ENCODE measurements at places on chromosomes 5 and 9.

DNA sequence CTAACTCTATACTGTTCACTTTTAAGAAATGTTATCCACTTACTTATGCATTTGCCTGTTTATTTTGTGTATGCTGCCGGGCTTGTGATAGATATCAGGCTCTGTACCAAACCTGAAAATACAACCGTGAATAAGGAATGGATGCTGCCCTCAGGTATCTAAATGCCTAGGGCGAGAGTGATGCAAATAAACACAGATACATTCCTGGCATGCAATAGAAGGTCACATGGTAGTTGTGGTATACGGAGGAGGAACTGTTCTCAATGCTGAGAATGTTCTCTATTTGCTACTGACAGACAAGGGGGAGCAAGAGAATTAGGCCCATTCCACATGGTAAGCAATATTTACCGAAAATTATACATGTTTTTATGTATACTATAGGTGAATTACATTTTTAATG is 227.8 kb downstream of the ICE1 start:
- DNase-seq: no peak

GRCh38 chr5:111511174-111511830 is 1.0 kb downstream of the STARD4 start:
- DNase-seq: no peak

DNA sequence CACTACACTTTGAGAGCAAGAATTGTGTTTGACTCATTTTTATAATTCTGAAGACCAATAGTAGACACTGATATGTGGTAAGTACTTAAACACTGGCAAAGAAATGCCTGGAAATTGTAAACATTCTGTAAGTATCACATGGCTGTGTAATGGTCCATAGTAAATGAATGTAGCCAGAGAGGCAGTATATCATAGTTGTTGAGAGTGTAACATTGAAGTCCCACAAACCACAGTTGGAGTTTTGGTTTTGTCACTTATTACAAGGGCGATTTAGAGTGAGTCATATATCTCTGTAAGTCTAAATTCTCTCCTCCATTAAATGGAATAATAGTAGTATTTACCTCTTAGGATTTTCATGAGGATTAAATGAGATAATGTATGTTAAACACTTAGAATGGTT is 181.1 kb upstream of the MEF2C start:
- DNase-seq: no peak

DNA sequence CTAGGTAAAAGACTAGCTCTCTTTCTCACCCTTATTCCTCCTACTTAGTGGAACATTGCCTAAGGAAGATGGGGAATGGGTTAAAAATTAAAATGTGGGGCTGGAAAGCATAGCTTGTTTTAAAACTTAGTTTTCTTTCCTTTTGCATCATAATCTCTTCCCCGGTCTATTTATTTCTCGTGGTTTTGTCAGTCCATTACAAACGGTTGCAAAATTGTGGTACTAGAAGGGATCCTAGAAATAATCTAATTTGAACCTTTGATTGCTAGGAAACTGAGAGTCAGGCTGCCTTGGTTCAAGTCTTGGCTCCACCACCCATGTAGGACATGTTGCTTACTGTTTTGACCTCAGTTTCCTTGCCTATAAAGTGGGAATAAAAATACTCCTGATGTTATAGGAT is 1.3 kb downstream of the IL31RA start:
- no peak for DNase-seq

- no peak for DNase-seq
Measured at GRCh38 chr9:128503870-128504269, 649 bp upstream of the GLE1 start.

- DNase-seq: no peak
Measured at GRCh38 chr9:15352306-15352705, 45.3 kb upstream of the TTC39B start.

- no peak for DNase-seq
Measured at GRCh38 chr9:11871852-11872251, 821.3 kb upstream of the TYRP1 start.

- no peak for DNase-seq
Measured at GRCh38 chr5:65718576-65719310, 3.2 kb downstream of the SGTB start.

- no peak for DNase-seq
Measured at GRCh38 chr9:27719711-27720110, 146.4 kb upstream of the C9orf72 start.

- DNase-seq: no peak
Measured at GRCh38 chr5:172428224-172429166, 25.8 kb downstream of the SH3PXD2B start.

- DNase-seq: no peak
Measured at GRCh38 chr5:66814146-66814991, 218.2 kb downstream of the MAST4 start.

GRCh38 chr5:96083361-96083881 is 121.8 kb upstream of the ELL2 start:
- DNase-seq: no peak

- DNase-seq: no peak
Measured at GRCh38 chr9:35700031-35700430, 10.3 kb upstream of the TPM2 start.

- no peak for DNase-seq
Measured at GRCh38 chr9:33165263-33166151, 1.6 kb downstream of the B4GALT1 start.

DNA sequence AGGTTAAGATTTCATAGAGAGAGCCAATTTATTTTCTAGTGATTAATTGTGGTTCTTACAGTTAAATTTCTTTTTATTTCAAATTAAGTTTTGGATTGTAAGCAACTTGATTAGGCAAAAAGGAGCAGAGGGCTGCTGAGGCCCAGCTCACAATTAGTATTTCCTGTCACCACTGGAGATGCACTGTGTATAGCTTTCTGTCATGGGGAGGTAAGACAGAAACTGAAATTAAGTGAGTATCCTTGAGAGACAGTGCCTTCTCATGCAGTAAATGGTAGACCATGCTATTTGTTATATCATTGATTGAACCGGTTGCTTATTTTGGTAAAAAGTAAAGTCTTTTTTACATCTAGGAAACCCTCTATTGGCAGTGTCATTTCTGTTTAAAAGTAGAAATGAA is 190.7 kb downstream of the CCDC171 start:
- DNase-seq: no peak

- no peak for DNase-seq
Measured at GRCh38 chr5:154214371-154215106, 24.0 kb downstream of the GALNT10 start.

DNA sequence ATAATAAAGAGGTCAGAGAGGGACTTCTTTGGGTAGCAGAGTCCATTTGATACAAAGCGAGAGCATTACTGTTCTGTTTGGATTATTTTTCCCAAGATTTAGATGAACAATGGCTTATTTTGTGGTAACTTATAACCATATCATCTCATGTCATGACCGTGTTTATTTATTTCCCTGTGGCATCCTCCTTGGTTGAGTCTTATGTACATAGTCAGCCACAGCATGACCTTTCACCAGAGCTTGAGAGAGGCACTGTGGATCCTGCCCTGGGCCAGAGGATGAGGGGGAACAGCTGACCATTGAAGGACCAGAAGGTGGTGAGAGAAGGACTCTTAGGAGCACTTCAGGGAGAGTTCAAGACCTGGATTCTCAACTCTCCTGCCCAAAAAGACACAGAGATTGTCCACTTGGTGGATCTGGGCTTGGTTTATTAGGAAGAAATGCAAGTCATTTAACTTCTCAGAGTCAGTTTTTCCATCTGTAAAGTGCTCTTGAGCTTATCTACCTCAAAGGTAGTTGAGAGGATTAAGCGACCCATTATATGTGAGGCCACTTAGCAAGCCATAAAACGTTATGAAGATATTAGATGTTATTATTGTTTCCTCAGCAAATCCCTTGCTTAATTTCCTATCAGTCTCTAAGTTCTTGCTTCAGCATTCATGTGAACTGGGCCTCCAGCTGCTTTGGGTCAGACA is 51.4 kb downstream of the PPIC start:
- DNase-seq: no peak

GRCh38 chr9:111456529-111456928 is 27.7 kb downstream of the ECPAS start:
- DNase-seq: no peak

DNA sequence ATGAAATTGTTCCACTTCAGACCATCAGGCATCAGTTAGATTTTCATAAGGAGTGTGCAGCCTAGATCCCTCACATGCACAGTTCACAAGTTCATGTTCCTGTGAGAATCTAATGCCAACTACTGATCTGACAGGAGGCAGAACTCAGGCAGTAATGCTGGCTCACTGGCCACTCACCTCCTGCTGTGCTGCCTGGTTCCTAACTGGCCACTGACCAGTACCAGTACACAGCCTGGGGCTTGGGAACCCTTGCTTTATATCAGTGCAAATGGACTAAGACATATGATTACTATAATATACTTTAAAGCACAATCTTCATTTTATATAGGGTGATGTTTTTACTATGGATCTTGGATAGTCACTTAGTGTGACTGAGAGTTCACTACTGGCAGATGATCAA is 259.2 kb downstream of the SLCO4C1 start:
- no peak for DNase-seq

DNA sequence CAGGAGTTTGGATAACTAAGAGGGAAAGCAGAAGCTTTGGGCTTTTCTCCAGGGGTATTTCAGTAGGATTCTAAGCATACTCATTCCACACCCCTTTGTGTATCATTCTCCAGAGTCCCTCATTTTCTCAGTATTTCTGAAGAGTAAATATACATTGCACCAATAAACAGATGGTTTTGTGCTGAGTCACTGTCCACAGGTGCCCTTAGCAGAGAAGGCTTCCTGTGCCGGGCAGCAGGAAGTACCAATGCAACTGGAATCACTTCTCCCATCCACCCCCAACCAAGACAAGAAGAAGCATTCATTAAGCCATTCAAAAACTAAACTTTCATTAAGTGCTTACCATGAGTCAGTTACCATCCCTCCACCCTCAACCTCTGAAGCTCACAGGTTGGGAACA is 3.6 kb upstream of the CCNJL start:
- no peak for DNase-seq

DNA sequence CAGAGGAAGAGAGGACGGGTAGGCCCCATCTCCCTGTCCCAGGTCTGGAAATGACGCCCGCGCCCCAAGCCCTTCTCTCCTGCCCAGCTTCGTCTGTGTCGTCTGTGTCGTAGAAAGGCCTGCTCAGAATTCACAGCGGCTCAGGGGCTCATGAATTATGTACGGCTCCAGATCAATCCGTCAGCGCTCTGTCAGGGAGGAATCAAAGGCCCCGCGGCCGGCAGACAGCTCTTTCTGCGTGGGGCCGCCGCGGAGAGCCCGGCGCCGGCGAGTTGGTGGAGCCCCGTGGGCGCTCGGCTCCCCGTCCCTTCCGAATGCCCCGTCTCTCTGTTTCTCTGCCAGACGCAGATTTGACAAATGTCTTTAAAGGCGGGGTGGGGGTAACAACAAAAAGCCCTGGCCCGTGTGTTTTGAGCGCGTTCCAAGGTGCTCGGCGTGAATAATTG is 83.8 kb upstream of the RAPGEF1 start:
- DNase-seq: no peak

GRCh38 chr5:133367071-133367786 is 245.1 kb downstream of the FSTL4 start:
- DNase-seq: no peak

- no peak for DNase-seq
Measured at GRCh38 chr9:108186642-108187395, 669.0 kb downstream of the ACTL7B start.

- no peak for DNase-seq
Measured at GRCh38 chr9:76662476-76663281, 101.6 kb upstream of the PCA3 start.

GRCh38 chr9:35618854-35619799 is 914 bp upstream of the CD72 start:
- DNase-seq: no peak

DNA sequence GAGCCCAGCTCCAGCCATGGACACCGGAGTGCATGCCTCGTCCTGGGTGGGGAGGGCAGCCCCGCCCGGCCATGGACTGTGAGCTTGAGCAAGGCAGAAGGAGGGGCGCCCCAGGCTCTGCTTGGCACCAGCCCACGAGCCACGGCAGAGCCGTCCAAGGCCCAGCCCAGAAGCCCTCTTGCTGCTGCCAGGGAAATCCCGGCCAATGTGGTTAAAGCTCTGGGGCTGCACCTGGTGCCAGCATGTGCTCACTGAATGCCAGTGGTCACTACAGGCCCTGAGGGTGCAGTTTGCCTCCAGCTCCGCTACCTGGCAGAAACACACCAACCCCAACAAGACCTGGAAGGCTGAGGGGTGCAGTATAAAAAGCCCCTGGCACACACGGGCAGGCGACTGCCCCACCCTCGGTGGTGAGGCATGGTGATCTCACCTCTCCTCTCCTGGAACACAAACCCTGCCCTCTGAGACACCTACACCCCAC is 11.8 kb downstream of the BRD3 start:
- no peak for DNase-seq

DNA sequence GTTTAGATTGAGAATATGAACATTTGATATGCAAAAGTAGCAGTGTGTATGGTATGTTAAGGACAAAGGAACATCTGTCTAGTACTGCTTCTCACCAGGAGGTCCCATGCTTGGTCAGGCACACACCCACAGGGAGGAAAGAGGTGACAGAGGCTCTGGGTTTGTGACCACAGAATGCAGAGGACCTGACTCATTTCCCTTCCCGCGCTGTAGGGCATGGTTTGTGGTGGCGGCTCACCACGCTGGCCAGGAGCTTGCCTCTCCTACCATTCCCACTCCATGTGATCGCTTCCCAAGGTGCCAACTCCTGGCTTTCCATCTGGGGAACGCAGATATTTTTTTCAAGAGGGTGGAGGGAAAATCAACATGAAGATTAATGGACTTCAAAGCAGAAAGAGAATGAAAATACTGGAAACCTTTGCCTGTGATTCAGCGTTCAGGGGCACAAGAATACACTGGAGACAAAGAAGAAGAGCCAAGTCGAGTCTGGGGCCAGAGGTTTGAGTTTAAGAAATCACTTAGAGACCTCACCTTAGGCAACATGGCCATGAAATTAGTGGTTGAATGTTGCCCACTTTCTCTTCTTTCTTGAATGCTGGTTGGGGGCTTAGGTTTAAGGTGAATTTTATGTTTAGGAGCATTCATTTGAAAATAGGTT is 477.8 kb downstream of the CCDC171 start:
- no peak for DNase-seq

DNA sequence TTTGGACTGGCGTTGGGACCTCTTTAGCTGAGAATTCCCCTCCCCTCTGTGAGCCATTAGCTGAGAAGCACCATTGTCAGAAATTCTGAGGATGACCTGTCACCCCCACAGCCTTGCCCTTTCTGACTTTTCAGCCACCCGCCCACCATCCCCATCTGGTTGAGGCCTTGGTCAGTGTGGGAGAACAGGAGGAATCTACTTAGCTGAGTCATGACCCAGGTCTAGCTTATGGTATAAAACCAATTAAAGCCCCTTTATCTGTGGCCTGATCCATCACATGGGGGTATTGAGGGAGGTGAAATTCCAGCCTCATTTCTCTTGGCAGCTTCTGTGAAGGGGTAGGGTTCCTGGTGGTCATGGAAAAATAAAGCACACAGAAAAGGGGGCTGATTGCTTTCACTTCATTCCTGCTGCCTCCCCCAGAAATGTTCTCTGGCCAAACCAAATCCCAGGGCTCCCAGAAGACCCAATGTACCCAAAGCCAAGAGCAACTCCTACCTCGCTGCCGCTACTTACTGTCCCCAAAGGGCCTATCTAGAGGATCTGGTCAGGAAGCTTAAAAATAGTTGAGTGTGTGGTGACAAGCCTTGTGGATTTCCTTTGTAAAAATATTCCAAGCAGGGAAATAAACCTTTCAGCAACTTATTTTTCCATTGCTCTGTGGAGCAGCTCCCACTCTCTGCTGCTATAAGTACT is 174.8 kb upstream of the TNC start:
- no peak for DNase-seq

GRCh38 chr9:124030969-124031451 is 19.4 kb downstream of the LHX2 start:
- DNase-seq: no peak

- DNase-seq: no peak
Measured at GRCh38 chr9:106981396-106982287, 118.7 kb downstream of the ZNF462 start.

- no peak for DNase-seq
Measured at GRCh38 chr9:87713278-87713987, 12.5 kb upstream of the CTSL start.

Measured in dorsolateral prefrontal cortex (tissue), 122 donors.